ENCODE measurements at places on chromosomes 2 and 18.

DNA sequence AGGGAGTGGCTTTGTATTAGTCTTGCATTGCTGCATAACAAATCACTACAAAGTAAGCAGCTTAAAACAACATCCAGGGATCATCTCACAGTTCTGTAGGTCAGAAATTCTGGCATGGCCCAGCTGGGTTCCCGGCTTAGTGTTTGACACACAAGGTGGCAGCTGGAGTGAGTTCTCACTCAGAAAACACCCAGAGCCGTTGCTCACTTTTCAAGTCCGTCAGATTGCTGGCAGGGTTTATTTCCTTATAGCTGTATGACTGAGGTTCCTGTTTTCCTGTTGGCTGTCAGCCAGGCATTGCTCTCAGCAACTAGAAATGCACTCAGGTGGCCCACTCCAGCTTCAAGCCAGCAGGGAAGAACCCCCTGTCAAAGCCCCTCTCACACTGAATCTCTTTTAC, 324.1 kb downstream of the CCDC178 start:
- DNase-seq: no peak

DNA sequence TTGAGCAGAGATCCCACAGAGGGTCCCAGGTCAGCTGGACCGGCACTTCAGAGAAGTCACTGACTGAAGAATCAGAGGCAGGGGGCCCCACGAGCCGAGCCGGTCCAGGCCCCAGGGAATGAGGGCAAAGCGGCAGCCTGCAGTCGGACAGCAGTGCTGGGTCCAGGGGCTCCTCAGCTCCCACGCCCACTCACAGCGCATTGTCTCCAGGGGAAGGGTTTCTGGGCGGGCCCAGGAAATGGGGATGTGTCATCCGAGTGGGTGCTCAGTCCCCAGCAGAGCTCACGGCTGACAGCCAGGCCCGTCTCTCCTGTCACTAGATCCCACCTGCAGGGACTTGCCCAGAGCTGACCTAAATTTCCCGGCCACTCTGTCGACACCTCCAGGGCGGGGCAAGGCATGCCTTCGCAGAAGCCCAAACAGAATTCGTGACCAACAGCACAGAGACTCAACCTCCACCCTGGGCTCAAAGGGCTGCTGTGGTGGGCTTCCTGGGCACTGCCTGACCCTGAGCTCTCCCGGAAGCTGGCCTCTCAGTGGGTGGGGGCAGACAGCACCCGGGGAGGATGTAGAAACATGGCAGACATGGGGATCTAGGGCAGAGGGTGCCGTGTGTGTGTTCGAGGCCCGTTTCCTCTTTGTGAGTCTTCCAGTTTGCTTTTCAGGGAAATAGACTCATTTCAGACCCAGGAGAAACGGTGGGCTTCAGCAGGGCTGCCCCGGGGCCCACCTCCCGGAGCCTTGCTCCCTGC, 42.1 kb upstream of the TAF1B start:
- no peak for DNase-seq

DNA sequence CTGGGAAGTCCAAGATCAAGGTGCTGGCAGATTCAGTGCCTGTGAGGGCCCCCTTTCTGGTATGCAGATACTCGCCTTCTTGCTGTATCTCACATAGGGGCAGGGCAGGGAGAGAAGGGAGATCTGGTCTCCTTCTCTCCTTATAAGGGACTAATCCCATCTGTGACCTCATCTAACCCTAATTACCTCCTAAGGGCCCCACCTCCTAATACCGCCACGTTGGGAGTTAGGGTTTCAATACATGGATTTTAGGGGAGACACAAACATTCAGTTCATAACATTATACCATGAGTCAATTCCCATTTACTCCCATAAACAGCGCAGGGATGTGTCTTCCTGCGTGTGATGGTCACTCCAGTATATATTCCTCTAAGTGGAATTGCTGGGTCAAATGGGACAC, 73.8 kb upstream of the TXNDC2 start:
- DNase-seq: no peak

- DNase-seq: no peak
These were observed 1642.6 kb upstream of the CELF4 start for GRCh38 chr18:39208190-39208589.

DNA sequence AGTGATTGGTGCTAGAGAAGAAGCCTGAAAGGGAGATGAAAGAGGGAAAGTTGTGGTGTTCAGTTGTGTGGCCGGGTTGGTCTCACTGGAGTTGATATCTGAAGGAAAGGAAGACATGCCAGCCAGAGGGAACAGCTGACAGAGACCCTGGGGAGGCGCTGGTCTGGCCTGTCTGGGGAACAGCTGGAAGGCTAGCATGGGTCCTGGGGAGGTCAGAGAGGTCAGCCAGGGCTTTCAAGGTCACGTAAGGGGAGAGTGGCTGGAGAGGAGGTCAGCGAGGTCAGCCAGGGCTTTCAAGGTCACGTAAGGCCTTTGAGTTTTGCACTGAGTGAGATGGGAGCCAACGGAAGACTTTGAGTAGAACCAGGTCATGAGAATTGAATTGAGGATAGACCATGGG, 11.0 kb downstream of the DYSF start:
- no peak for DNase-seq

DNA sequence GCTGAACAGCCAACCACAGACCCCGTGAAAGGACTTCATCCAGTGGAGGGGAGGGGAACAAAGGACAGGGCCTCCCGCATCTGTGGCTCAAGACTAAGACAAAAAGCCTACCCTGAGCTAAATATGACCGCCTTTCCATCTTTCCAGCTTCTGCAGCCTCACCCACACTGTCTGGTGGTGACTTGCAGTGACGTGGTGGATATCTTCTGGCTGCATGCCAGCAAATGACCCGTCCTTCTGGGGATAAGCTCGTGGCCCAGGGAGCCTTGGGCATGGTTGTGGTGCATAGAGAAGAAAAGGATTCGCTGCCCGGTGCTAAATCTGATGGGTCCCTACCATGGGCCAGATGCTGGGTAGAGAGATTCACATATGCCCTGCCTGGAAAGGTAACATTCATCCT, 8.7 kb upstream of the NGEF start:
- DNase-seq: no peak

DNA sequence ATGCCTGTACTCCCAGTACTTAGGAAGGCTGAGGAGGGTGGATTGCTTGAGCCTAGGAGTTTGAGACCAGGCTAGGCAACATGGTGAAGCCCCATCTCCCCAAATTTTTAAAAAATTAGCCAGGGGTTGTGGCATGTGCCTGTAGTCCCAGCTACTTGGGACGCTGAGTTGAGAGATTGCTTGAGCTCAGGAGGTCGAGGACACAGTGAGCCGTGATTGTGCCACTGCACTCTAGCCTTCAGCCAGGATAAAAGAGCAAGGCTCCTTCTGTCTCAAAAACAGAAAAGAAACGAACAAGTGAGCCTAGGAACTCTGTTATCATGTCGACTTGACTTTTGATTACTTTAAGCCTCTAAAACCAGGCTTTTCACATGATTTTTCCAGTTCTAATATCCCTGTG, 13.7 kb downstream of the NPC1 start:
- no peak for DNase-seq

- no peak for DNase-seq
These were observed 327.7 kb downstream of the TGIF1 start for GRCh38 chr18:3777719-3778118.

- peak; percentile 54 for DNase-seq
These were observed 55.9 kb downstream of the UNC50 start for GRCh38 chr2:98664323-98664722.

GRCh38 chr18:48721312-48721711, 182.5 kb downstream of the CTIF start:
- no peak for DNase-seq

DNA sequence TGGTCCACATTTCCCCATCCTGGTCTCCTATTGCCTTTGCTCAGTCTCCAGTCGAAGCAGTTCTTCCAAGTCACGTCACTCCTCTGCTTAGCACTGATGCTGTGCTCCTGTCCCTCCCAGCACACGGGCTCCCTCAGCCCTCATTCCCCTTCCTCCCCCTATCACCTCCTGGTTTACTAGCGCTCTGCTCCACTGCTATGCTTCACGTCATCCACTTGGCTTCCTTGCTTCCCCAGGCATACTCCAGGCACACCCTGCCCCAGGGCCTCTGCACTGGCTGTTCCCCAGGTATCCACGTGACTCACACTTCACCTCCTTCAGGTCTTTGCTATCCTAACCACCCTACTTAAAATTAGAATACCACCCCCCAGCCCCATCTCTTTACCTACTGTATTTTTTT, 269.3 kb downstream of the GLI2 start:
- DNase-seq: no peak

GRCh38 chr18:13559754-13560153, 166.6 kb downstream of the FAM210A start:
- DNase-seq: no peak
